ENCODE measurements at places on chromosomes 1 and 21.
A peak's percentile ranks its signal among the peaks of the same experiment; 100 is the strongest.

DNA sequence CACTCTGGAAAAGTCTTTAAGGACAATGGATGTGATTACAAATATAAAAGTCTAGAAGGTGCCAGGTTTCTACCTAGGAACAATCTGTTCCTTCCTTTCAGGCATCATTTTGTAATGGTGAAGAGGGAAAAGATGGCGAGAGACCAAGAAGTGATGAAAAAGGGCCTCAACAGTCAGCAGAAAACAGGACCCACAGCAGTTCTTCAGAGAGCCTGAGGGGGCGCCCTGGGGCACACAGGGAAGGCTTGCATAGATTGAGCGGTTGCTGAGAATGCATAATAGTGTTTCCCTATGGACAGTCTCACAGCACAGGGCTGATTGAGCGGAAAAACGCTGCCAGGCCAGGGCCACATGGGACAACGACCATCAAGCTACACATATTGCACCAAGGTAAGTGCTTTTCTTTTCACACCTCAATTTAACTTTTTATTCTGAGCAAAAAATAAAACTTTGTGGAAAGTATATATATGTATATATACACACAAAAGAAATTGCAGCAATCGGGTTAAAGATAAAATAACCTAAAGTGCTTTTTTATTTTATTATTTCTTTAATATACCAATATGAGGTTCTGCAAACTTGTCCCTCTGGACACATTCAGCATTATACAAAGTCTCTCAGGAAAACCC lies 3.1 kb upstream of the YRDC start:
- peak; percentile 45 for DNase-seq

GRCh38 chr1:192476802-192477298 lies 98.7 kb upstream of the RGS1 start:
- DNase-seq, result no peak

- no peak for DNase-seq
Observed at GRCh38 chr1:158686111-158687009, at the start of gene SPTA1. Gene SPTA1 (minus strand): TSS chr1:158686715. CDS start chr1:158686517, 198 bp downstream.

DNA sequence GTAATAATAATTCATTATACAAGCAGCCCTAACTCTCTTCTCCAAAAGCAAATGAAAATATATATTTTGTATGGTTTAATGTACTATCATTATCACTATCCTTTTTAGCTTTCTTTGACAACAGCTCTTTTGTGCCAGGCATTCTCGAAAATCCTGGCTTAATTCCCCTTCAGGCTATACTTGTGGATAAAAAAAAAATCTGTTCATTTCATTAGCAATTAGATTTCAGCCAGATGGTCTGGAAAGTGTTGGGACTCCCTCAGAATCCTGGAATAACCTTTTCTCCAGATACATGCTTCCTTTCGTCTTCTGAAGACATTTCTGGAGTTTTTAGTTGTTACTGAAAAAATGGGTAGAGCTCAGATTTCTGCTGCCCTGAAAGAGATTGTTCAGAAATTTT lies 83.4 kb upstream of the PLPPR4 start:
- DNase-seq, result no peak

Data from central memory CD8-positive, alpha-beta T cell (primary cell).